ENCODE measurements at places on chromosomes 3 and 15.

DNA sequence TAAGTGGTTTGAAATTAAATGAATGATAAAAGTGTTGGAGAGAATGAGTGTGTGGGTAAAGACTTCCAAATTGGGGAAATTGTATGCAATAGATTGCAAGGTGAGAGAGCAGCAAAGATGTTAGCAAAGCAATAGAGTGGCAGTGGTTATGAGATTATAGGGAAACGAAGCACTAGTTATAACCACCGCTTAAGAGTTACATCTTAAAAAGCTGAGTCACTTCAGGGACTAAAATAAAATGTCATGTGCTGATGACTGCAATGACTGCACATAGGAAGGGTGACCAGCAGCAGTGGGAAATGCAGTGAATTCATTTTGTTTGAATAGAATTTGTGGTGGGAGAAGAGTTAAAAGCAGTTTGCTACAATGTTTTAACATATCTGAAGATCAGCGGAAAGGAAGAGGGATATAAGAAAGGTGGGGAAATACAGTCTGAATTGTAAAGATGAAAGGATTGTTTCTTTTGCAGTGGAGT is 127.3 kb downstream of the RAP2B start:
- no peak for DNase-seq

DNA sequence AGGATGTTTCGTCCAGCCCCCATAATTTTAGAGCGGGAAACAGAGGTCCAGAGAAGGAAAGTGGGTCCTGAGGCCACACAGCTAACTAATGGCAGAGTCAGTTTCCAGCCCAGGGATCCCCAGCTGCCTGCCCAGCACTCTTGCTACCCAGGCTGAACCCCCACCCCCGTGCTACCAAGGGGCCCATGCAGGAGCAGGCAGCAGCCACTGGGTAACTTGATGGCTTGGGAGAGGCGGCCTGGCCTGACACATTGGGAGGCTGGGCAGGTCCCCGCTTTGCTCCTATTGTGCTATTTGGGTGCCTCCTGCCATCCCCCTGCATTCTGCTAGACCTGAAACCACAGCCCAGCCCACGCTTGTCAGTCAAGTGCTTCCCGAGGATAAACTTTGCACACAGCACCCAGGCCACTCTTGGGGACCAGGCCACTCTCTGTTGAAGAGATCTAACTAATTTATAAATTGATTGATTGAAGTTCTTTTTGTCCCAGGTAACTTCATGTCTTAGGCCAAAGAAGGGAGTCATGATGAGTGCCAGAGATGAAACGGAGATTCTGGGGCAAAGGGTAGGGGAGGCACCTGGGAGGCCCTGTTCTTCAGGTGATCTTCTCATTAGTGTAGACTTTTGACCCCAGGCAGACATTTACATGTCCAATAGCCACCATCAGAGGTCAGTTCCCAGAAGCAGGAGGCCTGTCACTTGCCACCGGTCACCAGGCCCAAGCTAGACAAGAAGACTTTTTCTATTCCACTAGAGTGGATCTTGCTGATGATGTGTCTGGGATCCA is 7.0 kb downstream of the PAK6 start:
- no peak for DNase-seq

DNA sequence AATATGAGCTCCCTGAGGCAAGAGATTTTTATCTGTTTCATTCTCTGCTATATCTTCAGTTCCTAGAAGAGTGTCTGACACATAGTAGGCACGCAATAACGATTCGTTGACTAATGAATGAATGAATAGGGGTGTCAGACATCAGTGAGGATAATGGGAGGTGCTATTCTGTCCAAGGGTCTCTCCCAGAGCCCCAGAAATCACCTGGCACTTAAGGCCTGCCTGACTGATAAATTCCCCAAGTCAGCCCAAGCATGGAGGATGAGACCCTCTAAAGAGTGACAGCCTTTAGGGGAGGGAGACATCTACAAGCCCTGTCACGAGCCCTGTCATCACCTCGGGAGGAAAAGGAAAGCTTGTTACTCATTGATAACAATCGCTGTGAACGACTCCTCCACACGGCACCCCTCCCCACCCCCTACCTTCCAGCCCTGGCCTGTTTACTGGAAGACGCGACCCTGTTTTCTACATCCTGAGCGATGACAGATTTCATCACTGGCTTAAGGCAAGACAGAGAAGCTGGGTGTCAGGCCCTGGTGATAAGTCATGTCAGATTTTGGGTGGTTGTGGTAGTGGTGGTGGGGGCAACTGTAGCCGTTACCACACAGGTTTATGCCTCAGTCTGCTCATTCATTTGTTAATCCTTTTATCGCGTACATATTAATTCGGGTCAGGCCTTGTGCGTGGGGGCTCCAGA is 23.1 kb downstream of the BHLHE40 start:
- peak; percentile 62 for DNase-seq

DNA sequence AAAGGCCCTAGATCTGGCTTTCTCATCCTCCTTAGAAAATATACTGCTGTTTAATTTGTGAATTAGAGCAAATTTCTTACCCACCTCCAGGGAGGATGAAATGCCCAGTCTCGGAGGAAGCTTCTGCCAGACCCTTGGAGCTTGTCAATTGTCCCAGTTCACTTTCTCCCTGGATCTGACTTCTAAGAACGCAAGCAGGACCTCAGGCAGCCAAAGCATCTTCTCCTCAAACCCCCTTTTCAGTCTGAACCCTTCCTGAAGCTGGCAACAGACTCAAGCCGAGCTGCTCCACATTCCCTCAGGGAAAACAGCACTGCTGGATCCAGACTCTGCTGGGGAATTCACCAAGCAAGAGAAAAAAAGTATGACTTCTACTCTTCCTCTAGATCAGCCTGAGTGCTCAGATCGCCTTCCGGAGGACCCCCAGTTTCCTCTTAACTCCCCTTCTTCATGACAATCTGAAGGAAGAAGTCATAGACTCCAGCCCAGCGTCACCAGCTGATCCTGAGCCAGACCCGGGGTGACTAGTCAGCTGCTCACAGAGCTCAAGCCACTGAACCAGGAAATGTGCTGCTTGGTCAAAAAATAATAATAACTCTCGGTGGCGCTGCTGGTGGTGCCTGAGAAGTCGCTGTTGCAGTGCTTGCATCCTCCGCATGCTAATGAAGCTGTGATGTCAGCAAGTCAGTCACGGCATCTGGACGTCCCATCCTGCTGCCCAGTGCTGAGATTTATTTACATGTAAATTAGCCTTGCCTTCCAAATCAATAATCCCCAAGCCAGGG is at the start of gene PRICKLE2:
TSS of gene PRICKLE2 (minus strand) at position 641 of the 785 bp plus-strand sequence. CDS start 26,539 bp downstream, outside the sequence.
- DNase-seq = no peak

DNA sequence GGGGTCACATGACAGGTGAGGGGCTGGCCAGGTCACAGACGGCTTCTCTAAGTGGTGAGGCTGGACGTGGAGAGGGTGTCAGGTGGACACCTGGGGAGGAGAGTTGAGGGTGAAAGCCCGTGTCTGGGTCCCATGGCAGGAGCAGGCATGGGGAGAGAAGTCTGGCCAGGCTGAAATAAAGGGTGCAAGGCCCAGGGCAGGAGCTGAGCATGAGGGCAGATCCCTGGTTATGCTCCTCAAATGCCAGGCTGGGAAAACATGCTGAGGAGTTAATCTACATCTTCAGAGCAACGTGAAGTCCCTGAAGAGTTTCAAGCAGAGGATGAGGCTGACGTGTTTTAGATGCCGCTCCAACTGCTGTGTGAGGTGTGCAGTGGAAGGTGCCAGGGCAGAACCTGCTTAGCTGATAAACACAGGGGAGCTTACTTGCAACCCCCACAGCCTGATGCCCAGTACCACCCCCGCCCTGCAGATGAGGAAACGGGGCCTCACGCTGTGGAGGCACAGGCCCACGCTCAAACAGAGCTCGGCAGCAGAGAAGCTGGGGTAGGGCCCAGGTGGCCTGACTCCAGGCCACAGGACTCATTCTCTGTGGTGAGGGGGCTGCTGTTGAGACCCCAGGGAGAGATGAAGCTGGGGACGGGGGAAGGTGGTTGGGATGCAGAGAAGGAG is 40.5 kb downstream of the HCN4 start:
- no peak for DNase-seq

GRCh38 chr3:127760361-127760760 is 62.0 kb downstream of the MGLL start:
- DNase-seq = no peak

DNA sequence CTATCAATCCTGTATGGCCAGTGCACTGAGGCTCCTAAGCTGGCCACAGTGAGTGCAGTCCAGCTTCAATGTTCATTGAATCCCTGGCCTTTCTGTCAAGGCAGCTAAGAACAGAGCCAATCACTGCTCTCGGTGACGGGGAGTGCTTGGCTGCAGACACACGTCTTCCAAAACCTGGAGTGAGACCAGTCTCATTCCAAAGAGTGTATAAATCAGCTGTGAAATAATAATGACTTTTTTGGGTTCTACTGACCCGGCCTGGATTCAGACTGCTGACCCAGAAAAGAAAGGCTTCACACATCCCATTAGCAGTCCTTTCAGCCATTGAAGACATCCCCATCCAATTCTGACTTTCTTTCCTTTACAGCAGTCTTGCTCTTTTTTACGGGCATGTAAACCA is 665.5 kb downstream of the GBE1 start:
- DNase-seq = no peak

DNA sequence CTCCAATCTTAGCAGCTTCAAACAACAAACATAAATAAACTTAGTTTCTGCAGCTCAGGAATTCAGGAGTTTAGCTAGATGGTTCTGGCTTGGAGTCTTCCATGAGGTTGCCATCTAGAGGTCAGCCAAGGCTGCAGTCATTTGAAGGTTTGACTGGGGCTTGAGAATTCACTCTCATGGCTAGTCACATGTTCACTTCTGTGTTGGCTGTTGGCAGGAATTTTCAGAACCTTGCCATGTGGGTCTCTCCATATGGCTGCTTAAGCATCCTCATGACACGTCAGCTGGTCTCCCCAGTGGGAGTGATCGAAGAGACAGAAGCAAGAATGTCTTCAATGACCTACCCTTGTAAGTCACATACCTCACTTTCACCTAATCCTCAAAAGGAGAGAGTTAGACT is 269.2 kb upstream of the CNTN3 start:
- no peak for DNase-seq

DNA sequence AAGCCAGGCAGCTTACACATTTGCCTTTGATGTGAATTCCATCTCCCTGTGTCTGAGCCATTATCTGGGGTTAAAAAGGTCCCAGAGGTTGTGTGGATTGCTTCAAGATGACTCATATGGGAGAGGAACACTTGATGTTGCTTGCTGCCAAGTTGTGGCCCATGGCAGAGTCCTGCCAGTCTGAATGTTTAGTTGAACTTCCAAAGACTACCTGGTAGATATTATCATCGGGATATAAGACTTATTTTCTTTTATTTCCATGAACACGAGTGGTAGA is 85.6 kb downstream of the TJP1 start:
- DNase-seq = no peak

GRCh38 chr15:76200641-76201105 is 110.6 kb downstream of the ETFA start:
- no peak for DNase-seq

DNA sequence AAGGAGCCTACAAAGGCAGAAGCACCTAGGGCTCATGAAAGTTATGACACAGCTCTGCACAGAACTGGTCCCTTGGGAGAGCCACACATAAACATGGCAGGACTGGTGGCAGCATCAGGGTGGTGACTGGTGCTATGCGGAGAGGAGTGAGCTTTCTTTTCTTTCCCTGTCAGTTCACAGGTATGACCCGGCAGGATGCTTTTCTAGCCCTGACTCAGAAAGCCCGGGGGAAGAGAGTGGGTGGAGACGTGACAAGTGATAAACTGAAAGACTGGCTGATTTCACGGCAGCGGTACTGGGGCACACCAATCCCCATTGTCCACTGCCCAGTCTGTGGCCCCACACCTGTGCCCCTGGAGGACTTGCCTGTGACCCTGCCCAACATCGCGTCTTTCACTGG is 103.0 kb downstream of the LARS2 start:
- peak; percentile 10 for DNase-seq

- DNase-seq = no peak
These were observed 20.8 kb downstream of the UBE2E1 start for GRCh38 chr3:23826382-23827064.

GRCh38 chr15:74777769-74778598 is 3.9 kb upstream of the CSK start:
- no peak for DNase-seq

- DNase-seq = no peak
These were observed 100.9 kb downstream of the MYO5A start for GRCh38 chr15:52427804-52428203.

DNA sequence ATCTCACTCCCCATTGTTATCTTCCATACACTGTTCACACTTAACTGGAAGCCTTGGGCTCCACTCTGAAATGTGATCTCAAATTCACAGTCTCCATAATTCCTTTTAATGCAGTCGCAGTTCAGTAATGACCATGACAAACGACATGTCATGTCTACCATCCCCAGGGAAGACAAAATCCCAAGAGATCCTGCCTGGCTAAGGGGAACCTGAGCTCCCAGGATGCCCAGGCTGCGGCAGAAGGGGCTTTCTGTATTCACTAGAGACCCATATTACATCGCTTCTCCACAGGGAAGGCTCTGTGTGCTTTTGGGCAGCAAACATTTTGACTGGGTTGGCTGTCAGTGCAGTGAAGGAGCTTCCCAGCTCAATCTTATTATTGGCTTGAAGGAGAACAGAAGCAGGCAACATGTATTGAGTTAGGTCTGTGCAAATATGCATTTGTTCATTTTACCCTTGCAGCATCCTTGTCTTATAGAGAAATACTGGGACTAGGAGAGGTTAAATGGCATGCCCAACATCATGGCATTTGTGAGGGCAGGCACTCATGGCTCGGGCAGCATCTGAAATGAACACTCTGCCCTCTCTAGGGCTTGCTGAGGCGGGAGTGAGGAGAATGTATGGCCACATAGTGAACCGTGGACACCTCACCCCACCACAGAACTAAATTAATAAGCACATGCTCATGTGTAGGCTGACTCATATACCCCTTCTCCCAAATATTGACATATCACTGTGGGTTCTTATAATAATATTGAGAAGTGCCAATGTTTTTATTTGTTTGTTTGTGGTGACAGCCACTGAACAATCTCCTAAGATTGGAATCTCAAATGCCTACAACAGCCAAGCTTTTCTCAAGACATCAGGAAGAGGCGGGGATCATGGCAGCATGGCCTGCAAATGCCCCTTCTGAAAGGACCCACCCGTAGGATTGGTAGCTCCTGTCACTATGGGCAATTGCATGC is 141.6 kb upstream of the FOXB1 start:
- no peak for DNase-seq

- no peak for DNase-seq
These were observed 48.5 kb downstream of the EFHB start for GRCh38 chr3:19885468-19885867.

DNA sequence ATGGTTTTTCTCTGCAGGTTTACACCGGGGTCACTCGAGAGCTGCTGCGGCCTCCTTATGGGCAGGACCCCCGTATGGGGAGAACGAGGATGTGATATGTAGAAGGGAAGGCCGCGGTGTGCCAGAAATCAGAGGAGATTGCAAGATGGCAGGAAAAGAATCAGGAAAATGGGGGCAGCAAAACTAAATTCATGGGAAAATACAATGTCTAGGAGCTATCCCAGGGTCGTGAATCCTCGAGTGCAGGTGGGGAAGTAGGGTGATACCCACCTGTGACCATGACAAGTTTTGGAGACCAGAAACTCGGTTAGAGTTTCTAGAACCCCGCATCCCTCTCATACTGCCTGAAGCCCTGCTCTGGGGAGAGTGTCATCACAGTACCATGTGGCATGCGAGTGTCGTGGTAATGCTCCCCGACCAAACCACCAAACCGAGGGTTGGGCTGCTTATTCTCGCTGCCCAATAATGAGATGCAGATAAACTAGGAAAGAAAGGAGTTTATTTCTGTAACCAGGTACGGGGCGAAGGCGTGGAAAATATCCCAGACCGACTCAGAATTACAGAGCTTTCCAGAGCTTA is 781 bp downstream of the TRNT1 start:
- DNase-seq = peak; percentile 45
